Activated CD8-positive, alpha-beta memory T cell treated with anti-CD3 and anti-CD28 coated beads for 4 hours (primary cell): ENCODE measurements at places on chromosomes 5 and 9.

GRCh38 chr5:96256795-96257470 lies 176.1 kb downstream of the PCSK1 start:
- no peak for DNase-seq

- no peak for DNase-seq
Measured at GRCh38 chr5:112106878-112107277, 312.2 kb downstream of the EPB41L4A start.

DNA sequence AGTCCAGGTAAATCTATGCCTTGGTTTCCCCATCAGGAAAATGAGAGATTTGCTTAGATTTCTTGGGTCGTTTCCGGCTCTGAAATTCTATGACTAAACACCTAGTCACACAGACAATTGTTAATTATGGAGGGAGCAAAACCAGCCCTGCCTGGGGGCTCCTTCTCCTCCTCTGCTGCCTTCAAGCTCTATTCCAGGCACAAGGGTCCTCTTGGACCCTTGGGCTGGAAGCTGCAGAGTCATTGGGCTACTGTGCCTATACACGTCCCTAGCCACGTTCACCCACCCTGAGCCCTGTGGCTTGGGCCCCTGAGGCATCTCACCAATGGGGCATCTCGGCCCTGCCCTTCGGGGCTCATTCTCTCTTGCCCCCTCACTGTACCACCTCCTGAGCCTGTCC lies 73.8 kb upstream of the TBC1D2 start:
- no peak for DNase-seq

GRCh38 chr5:4001758-4002533 lies 406.3 kb downstream of the IRX1 start:
- no peak for DNase-seq

DNA sequence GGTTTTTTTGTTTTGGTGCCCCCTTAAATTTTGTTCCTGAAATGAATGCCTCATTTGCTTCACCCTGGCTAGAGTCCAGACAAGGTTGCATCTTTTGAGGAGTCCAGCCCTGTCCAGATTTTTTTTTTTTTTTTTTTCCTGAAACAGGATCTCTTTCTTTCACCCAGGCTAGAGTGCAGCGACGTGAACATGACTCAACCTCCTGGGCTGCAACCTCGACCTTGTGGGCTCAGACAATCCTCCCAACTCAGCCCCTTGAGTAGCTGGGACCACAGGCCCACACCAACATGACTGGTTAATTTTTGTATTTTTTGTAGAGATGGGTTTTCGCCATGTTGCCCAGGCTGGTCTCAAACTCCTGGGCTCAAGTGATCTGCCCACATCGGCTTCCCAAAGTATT lies 469.0 kb upstream of the BRINP1 start:
- no peak for DNase-seq

- no peak for DNase-seq
Measured at GRCh38 chr5:124745928-124746915, at the start of gene ZNF608. TSS of gene ZNF608 (minus strand) at chr5:124746639. CDS start at chr5:124744989, 1,650 bp downstream.

DNA sequence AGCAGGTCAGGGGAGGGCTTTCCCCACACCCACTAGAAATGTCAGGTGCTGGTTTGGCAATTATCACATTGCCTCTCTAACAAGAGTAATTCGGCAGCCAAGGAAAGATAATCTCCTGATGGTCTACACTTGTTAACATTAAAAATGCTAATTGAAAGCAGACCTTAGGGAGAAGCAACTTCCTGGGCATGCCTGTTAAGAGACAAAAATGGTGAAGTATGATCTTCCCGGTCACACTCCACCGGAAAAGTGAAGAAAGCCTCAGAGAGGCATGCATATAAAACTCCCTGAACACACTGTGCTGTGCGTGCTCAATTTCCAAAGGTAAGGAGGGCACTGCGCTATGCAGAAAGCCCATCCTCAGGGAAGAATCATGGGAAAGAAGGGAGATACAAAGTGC lies 244.3 kb downstream of the FAM170A start:
- DNase-seq: no peak

- no peak for DNase-seq
Measured at GRCh38 chr9:93118863-93119702, 15.0 kb downstream of the NINJ1 start.

DNA sequence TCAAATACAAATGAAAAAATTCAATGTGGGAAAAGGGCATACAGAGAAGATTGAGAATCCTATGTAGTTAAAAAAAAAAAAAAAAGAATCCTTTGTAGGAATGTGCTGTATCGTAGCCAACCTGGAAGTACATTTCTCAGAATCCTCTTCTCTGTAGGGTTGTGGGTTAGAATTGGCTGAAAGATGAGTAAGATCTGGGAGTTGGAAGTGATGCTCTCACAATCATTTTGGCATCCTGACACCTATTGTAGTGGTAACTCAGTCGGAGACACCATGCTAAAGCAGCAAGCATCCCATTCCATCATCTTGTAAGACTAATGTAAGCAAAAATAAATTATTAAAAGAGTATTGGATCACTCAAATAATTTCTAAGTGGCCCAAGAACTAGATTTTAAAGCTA lies 30.6 kb downstream of the MRPL22 start:
- no peak for DNase-seq
